ENCODE measurements at places on chromosomes 3 and 15.

DNA sequence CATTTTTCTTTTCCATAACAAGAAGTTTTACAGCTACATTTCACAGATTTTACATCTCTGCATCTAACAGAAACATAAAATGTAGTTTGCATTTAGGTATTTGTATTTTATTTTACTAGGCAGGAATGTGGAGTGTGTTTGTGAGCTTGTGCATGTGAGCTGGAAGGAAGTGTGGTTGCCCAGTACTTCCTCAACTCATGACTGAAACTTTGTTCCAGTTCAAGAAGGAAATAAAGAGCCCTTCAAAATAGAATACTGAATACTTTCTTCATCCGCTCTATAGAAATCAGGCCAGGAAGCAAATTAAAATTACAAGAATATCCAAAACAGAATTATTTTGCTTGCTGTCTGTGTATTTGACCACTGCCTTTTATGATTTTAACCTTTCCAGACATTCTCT is 81.3 kb downstream of the CHL1 start:
- DNase-seq, result no peak

DNA sequence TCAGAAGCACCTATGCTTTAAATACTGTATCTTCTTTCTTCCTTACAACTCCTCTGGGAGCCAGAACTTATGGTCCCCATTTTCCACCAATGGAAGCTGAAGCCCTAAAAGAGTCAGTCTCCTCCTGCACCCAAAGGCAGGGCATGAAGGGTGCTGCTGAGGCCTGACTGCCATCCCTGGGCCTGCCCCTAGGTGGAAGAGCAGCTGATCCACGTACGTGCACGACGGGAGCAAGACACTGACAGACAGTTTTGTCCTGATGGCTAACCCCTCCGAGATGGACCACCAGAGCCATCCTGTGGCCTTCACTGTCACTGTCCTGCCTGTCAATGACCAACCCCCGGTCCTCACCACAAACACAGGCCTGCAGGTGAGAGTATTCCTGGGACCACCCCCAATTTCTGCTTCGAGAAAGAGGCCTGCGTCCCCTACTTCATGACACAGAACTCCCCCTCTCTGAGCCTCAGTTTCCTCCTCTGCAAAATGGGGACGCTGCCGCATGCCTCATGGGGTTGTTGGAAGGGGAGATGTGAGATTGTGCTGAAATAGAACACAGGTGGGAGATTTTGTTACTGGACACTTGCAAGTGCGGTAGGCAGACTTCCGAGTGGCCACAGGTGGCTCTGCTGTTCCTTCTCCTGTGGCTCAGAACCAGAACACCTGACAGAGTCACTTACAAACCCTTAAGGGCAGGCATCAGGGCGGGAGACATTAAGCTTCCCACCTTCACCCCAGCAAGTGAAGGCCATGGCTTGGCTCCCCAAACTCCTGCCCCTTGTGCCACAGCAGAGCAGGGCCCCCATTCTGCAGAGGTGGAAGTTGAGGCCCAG is 175.4 kb downstream of the TBC1D2B start:
- DNase-seq, result no peak

DNA sequence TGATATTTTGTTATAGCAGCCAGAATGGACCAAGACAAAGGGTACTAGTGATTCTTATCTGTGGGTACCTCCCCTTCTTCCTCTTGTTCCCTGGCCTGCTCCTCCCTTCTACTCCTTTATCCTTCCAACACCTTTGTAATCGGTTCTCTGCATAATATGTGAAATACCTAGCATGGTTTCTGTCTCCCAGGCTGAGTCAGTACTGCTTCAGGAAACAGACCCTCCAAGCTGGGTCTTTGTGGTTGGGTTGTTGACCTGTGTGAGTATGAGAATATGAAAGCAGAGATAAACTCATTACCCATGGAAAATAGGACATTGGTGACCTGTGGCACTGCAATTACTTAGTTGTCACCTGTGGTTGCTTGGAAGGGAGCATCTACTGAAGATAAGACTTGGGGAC is 69.3 kb upstream of the KLF13 start:
- no peak for DNase-seq

DNA sequence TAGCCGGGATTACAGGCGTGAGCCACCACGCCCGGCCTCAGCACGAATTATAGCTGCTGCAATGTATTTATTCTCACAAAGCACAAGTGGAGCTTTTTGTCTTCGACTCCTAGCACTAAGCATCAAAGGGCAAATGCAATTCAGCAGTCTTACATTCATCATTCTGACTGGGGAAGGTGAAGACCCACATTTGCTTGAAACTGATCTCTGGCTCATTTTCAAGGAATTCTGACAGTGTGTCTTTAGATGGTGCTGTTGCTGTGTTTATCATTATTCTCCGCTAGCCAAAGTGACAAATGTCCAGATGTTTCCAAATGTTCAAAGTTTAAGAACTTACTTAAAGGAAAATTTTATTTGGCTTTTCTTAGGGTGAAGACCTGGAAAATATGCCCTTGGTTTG is 55.9 kb downstream of the SGO1 start:
- no peak for DNase-seq

DNA sequence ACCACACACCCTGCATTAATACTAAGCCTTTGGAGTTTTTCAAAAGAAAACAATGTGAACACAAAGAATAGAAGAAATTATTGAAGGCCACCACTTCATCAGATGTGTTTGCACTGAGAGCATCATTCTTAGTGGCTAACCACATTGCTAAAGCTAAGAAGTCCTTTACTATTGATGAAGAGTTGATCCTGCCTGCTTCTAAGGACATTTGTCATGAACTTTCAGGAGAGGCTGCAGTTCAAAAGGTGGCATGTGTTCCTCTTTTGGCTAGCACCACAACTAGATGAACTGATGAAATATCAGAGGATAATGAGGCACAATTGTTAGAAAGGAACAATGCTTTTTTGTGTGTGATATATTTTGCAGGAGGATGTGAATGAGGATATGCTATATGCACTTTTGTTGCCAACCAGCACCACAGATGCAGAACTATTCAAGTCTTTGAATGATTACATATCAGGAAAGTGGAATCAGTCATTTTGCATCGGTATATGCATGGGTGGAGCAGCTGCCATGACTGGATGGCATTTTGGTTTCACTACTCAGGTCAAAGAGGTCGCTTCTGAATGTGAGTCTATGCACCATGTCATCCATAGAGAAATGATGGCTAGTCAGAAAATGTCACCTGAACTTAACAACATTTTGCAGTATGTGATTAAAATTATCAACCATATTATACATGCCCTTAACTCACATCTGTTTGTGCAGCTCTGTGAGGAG is 2.5 kb upstream of the EID1 start:
- no peak for DNase-seq
